ENCODE measurements at places on chromosomes 7 and 10. TPM values are rescaled to one million over a fixed set of nuclear protein-coding genes. Genes with fewer than 3 reads are reported as not detected.

Gene BTBD16
- not detected for total RNA-seq

Gene ABCB1
- 0.26 TPM for total RNA-seq

Gene SFTPA1
- total RNA-seq: not detected

Gene ZNF33A
- total RNA-seq: 30.5 TPM

Gene TMEM178B
- total RNA-seq: 0.11 TPM

Gene LIPJ
- not detected for total RNA-seq

Gene SYT15
- total RNA-seq: 2.2 TPM

Gene HABP2
- 0.09 TPM for total RNA-seq

Gene PON1
- total RNA-seq: not detected

Gene PSPH
- total RNA-seq: 19.7 TPM

Gene CLRN3
- 0.33 TPM for total RNA-seq

Gene MRC1
- total RNA-seq: 201 TPM

Gene MAGI2
- 0.60 TPM for total RNA-seq

Gene TFPI2
- total RNA-seq: 202 TPM

Gene INHBA
- total RNA-seq: 4.2 TPM

Gene SPDYE11
- total RNA-seq: not detected

Gene SPDYE2B
- not detected for total RNA-seq

Gene SEMA3C
- 2.2 TPM for total RNA-seq

Gene NPTX2
- total RNA-seq: 18.9 TPM

Gene OR9A2
- not detected for total RNA-seq

Gene NPC1L1
- not detected for total RNA-seq

Gene GRM3
- not detected for total RNA-seq

Gene CALN1
- 2.4 TPM for total RNA-seq

Gene TAS2R41
- not detected for total RNA-seq

Gene AS3MT
- total RNA-seq: 0.54 TPM

Gene CFAP69
- 3.0 TPM for total RNA-seq

Gene C10orf53
- total RNA-seq: not detected

Gene BHLHA15
- 0.87 TPM for total RNA-seq

Gene NACAD
- total RNA-seq: 0.43 TPM

Gene CALML5
- not detected for total RNA-seq

Gene CUZD1
- 0.17 TPM for total RNA-seq

Gene GRID2IP
- 0.09 TPM for total RNA-seq

Gene ABCC2
- total RNA-seq: 0.43 TPM

Gene CPA4
- 0.54 TPM for total RNA-seq

Gene RELN
- total RNA-seq: 1,060 TPM

Gene WASHC2C
- total RNA-seq: 30.5 TPM

Gene ARL4A
- total RNA-seq: 635 TPM

Gene ADCYAP1R1
- under 0.01 TPM for total RNA-seq

Gene PDE1C
- total RNA-seq: 0.17 TPM

Gene PRKG1
- total RNA-seq: 3.0 TPM

Gene LIPM
- not detected for total RNA-seq

Gene ADARB2
- total RNA-seq: 0.43 TPM

Gene TCF7L2
- total RNA-seq: 2.4 TPM

Measured in dermis lymphatic vessel endothelial cell (primary cell).